ENCODE measurements at places on chromosomes 6 and 20. TPM values are rescaled to one million over a fixed set of nuclear protein-coding genes. Genes with fewer than 3 reads are reported as not detected.

The EPB41L2 gene
- total RNA-seq: 64.4 TPM

The PROKR2 gene
- not detected for total RNA-seq

The LRFN2 gene
- not detected for total RNA-seq

The SNAP91 gene
- 2.9 TPM for total RNA-seq

The TRDN gene
- not detected for total RNA-seq

The OPRL1 gene
- 1.1 TPM for total RNA-seq

The BNIP5 gene
- not detected for total RNA-seq

The ENTPD6 gene
- 99.5 TPM for total RNA-seq

The CENPW gene
- 14.5 TPM for total RNA-seq

The BPI gene
- not detected for total RNA-seq

The MAS1 gene
- not detected for total RNA-seq

The PNLDC1 gene
- not detected for total RNA-seq

The GPR63 gene
- 0.44 TPM for total RNA-seq

The CLPSL2 gene
- not detected for total RNA-seq

The ARFGEF3 gene
- total RNA-seq: 1.7 TPM

The NR2E1 gene
- not detected for total RNA-seq

The RSPO3 gene
- total RNA-seq: 2.6 TPM

The CPNE5 gene
- total RNA-seq: under 0.01 TPM

The PREX1 gene
- 21.4 TPM for total RNA-seq

Data from uterine smooth muscle cell (primary cell).